ENCODE measurements at places on chromosomes 4 and X.

- DNase-seq: no peak
Observed at GRCh38 chrX:37371578-37371991, 22.4 kb downstream of the PRRG1 start.

DNA sequence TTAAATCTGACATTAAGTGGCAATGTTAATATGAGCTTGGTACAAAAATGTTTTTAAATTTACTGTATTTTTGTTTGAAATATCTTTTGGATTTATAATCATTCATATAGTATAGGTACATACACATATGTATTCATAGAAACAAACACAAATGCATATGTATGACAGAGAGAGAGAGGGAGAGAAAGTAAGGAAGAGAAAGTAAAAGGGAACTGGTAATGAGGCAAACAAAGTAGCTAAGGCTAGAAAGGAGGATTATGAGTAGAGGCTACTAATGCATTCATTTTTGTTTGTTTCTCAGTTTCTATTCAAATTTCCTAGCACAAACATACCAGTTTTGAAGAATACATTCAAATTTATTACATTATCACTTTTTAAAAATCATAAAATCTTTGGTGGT, 132.4 kb downstream of the GLRA3 start:
- no peak for DNase-seq

- no peak for DNase-seq
Observed at GRCh38 chr4:148238811-148239493, 203.3 kb downstream of the NR3C2 start.

DNA sequence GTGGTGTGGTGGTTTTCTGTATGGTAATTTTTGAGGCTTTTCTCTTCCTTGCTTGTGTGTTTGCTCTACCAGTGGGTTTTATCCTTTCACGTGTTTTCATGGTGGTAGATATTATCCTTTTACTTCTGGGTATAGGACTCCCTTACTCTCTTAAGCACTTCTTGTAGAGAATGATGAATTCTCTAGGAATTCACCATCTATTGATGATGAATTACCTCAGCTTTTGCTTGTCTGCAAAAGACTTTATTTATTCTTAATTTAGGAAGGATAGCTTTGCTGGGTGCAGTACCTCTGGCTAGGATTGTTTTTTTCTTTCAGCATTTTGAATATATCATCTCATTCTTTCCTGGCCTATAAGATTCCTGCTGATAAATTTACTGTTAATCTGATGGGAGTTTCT, 415.3 kb downstream of the PDGFC start:
- no peak for DNase-seq

DNA sequence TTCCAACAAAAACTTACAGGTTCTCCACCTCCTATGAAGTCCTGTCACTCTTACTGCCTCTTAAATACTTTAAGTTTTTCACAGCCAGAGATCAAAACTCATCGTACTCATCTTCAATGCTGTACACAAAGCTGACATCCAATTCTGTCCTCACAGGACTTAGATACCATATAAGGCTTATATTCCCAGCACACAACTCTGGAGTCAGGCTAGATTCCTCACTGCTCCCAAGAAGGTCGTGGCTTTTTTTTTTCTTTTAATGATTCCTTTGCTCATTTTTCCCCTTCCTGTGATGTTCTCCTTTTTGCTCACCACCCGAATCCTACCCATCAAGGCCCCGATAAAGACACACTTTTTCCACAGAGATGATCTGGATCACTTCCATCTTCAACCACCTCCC, 914 bp downstream of the TRAPPC2 start:
- DNase-seq: no peak

DNA sequence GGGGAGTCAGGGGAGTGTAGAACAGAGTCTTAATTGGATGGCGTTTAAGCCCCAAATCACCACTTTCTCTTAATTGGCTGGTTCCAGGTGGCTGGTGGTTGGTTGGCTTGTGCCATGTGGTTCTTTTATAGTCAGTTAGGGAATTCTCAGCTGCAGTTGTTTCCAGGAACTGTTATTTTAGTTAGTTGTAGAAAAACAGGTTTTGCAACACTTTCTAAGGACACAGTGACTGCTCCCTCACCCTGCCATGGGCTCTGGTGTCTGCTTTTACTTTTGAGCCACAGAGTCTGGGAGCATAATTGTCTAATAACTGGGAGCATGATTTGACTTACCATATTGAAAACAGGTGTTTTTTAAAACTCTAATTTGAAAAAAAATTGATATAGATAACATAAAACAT, 75.8 kb upstream of the PCDH18 start:
- no peak for DNase-seq

- DNase-seq: no peak
Observed at GRCh38 chr4:175637762-175638161, 174.3 kb downstream of the GPM6A start.

DNA sequence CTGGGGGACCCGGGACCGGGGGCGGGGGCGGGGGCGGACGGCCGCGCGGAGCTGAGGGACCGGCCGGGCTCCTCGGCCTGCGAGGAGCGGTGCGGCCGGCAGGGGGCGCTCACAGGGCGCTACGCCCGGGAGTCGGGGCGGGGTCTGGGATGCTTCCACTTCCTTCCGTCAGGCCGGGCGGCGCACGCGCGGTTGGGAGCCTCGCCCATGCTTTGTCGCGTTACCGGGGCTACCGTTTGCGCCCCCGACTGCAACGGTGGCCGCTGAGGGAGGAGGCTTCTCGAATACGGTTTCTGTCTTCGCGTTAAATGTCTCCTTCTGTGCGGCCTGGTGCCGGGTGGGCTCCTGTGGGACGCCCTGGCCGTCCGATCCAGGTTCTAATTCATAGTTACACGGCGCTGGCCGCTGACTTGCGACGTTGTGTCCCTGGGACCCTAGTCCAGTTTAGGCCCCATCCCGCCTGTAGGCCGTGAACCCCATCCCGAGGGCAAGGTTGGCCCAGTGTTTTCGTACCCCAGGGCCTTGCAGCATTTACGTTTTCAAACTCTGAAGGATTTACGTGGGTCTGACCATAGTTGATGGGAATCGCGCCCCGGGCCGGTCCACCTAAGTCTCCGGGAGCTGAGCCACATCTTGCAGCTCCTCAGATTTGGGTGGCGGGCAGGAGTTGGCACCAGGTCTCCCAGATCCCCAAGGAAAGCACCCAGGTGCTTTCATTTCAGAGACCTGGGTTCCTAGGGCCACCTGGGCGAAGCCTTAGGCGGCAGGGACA, 549 bp downstream of the MSL3 start:
- DNase-seq: peak; percentile 87

DNA sequence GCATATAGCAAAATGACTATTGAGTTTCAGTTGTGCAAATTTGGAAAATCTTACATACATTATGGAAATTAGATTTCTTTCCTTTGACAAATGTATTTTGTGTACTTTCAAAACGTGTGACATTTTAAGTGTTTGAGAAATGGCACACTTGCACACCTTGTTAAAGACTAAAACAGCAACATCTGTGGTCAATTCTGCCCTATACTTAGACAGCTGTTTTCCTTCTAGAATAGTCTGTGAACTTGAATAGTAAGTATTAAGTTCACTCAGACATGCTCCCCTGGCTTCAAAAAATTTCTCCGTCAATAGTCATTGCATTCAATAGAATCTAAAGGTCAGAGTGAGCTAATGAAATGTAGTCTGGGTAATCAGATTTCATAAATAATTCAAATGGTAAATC, 21.7 kb upstream of the TBC1D9 start:
- no peak for DNase-seq

DNA sequence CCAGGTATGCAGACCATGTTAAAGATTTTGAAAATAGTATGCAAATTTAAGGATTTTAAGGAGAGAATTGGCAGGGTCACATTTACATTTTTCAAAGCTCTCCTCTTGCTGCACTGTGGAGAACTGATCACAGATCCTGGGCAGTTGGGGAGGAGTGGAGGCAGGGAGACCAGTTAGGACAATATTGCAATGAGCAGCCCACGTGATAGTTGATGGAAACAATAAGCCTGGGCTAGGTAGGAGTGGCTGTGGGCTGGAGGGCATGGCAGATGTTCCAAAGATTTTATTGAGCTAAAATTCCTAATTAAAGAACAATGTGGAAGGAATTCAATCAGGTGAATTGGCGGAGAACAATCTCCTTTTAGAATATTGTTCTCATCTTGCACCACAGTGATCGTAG, 50.6 kb downstream of the ENPEP start:
- DNase-seq: no peak

- no peak for DNase-seq
Observed at GRCh38 chr4:118367361-118367760, 14.6 kb upstream of the PRSS12 start.

All from activated CD4-positive, alpha-beta T cell treated with anti-CD3 and anti-CD28 coated beads, Interleukin-2, amount 50 U/mL, for 16 hours (primary cell).